ENCODE measurements at places on chromosomes 13 and 19.

- peak overlapping the region; percentile 92 for H3K4me3 ChIP-seq
- H3K27me3 ChIP-seq, result no peaks in the 10 kb centered on the region
- no peak for DNase-seq
- H3K36me3 ChIP-seq, result no peaks in the 10 kb centered on the region
- H3K27ac ChIP-seq, result peak overlapping the region; percentile 87
Measured at GRCh38 chr19:17309965-17310461, 650 bp downstream of the DDA1 start.

GRCh38 chr13:31629085-31629780, 110.1 kb upstream of the RXFP2 start:
- DNase-seq, result no peak
- no peaks in the 10 kb centered on the region for H3K4me1 ChIP-seq
- no peak overlapping the region for H3K27ac ChIP-seq
- H3K4me3 ChIP-seq, result no peak overlapping the region

- no peak overlapping the region for H3K4me3 ChIP-seq
- no peaks in the 10 kb centered on the region for H3K4me1 ChIP-seq
- H3K27ac ChIP-seq, result no peak overlapping the region
- no peaks in the 10 kb centered on the region for H3K36me3 ChIP-seq
- no peaks in the 10 kb centered on the region for H3K27me3 ChIP-seq
Measured at GRCh38 chr13:32033744-32034143, 2.2 kb downstream of the FRY start.

- no peak for DNase-seq
- H3K4me1 ChIP-seq, result no peaks in the 10 kb centered on the region
- H3K27me3 ChIP-seq, result no peaks in the 10 kb centered on the region
- H3K36me3 ChIP-seq, result no peaks in the 10 kb centered on the region
- H3K27ac ChIP-seq, result no peak overlapping the region
Measured at GRCh38 chr13:54687173-54687572, 1658.6 kb downstream of the OLFM4 start.

GRCh38 chr19:44777715-44778347, at the start of gene CBLC:
TSS of gene CBLC (plus strand) at chr19:44777890. CDS start at chr19:44777932, 42 bp downstream.
- H3K27ac ChIP-seq, result peak within 1 kb of the TSS; percentile 75
- peak; percentile 89 for DNase-seq
- H3K27me3 ChIP-seq, result no peaks in the 10 kb centered on the region
- H3K4me1 ChIP-seq, result no peaks in the 10 kb centered on the region

Data from breast epithelium (tissue), 4 donors.